ENCODE measurements at places on chromosomes 6 and 20.

- DNase-seq, result no peak
Observed at GRCh38 chr20:24453869-24454268, 15.6 kb upstream of the SYNDIG1 start.

GRCh38 chr20:62682912-62683517 is 25.6 kb upstream of the NTSR1 start:
- DNase-seq, result no peak

DNA sequence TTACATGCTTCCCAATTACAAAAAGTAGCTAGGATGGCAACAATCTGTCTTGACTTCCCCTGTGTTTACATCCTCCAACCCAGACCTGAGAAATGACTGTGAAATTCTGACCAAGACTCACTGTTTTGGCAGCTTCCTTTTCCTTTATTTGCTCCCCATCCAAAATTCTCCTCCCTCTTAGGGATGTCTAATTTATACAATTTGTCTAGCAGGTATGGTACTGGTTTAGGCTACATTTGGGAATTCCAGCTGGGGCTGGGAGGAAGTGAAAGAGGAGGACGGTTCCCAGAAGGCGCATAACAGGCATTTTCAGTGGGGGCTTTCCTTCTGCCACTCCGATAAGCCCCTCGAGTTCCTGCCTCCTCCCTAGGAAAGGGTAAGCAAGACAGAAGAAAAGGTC is 231.5 kb upstream of the BTBD3 start:
- no peak for DNase-seq

GRCh38 chr20:25070821-25071473 is 11.0 kb downstream of the VSX1 start:
- no peak for DNase-seq

DNA sequence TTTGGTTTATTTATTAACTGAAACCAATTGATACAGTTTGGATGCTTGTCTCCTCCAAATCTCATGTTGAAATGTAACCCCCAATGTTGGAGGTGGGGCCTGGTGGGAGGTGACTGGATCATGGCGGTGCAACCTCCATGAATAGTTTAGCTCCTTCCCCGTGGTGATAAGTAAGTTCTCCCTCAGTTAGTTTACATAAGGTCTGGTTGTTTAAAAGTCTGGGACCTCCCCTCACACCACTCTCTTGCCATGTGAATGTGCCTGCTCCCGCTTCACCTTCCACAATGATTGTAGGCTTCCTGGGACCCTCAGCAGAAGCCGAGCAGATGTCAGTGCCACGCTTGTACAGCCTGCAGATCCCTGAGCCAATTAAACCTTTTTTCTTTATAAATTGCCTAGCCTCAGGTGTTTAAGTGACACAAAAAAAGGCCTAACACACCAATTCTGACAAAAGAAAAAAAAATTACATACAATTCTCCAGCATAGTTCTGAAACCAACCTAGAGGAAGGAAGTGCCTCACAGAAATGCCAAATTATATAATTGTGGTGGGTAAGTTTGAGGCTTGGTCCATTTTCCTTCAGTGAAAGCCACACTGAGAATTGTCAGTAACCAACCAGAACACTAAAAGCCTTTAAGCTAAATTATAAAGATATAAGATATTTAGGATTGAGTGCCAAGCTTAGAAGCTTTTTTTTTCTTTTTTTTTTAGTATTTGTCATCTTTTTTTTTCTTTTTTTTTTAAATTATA is 15.0 kb downstream of the MAP7 start:
- DNase-seq, result no peak

Data from stimulated activated CD8-positive, alpha-beta memory T cell treated with anti-CD3 and anti-CD28 coated beads, Interleukin-15, amount 100 ng/mL, for 4 hours (primary cell).